ENCODE measurements at places on chromosomes 13 and 19.

DNA sequence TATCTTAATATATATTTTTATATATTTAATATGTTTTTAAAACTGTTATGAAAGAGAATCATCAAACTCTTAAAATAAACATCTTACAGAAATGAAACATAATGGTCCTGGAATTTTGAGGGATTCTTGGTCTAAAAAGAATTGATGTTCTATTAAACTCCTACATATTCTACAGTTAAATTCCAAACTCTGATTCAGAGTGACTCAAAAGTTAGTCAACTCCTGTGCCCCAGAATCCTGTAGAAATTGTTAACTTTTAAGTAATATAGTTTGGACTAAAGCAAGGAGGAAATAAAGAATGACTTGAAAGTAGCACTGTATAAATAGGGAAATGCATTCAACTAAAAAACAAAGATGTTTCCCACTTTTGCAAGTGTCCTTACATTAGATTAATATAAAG, 47.7 kb downstream of the FNDC3A start:
- DNase-seq, result no peak

- no peak for DNase-seq
Observed at GRCh38 chr13:20775961-20776360, 2.2 kb upstream of the EEF1AKMT1 start.

GRCh38 chr19:49117677-49118564, 1.0 kb downstream of the C19orf73 start:
- no peak for DNase-seq

DNA sequence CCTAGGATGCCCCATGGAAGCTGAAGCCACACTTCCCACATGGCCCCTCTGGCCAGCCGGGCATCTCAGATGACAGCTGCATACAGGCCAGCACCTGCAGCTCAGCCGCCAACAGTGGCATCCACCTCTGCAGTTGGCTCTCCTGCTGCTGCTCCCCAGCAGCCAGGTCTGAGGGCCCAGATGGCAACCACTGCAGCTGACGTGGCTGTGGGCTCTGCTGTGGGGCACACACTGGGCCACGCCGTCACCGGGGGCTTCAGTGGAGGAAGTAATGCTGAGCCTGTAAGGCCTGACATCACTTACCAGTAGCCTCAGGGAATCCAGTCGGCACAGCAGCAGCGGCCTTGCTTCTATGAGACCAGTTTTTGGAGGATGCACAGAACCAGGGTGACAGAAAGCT, 45.3 kb upstream of the LSM14A start:
- DNase-seq, result no peak

All from stimulated activated CD4-positive, alpha-beta T cell treated with anti-CD3 and anti-CD28 coated beads, Interleukin-12 subunit alpha, Interleukin-12 subunit beta, amount 100 ng/mL, for 4 hours (primary cell).